ENCODE measurements at places on chromosomes 3 and 15.

DNA sequence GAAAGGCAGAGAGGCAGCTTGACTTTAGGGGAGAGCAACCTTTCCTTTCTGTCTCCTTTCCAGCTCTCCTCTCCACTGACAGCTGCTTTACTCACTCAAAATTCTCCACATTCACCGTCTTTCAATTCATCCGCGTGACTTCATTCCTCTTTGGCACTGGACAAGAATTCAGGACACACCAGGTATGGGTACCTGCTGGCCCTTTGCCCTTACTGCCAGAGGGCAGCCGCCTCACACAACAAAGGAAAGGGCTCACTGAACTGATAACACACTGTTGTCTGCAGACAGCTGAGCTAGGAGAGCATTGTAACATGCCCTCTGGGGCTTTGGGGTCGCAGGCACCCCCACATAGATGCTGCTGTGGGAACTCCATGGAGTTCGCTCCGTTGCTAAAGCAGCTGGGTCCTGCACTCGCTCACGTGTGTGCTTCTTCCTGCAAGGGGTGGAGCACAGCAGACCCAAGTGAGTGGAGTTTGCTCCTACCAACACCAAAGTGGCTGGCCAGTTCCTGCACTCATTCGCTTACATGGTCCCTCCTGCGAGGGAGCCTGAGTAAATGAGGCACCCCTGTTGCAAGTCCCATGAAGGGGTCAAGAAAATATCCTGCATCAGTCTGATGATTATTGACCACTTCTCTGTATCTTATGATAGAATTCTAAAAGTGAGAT, 79.0 kb upstream of the SGO1 start:
- no peak for DNase-seq

GRCh38 chr3:151356794-151357462, 27.6 kb upstream of the P2RY13 start:
- DNase-seq = no peak

DNA sequence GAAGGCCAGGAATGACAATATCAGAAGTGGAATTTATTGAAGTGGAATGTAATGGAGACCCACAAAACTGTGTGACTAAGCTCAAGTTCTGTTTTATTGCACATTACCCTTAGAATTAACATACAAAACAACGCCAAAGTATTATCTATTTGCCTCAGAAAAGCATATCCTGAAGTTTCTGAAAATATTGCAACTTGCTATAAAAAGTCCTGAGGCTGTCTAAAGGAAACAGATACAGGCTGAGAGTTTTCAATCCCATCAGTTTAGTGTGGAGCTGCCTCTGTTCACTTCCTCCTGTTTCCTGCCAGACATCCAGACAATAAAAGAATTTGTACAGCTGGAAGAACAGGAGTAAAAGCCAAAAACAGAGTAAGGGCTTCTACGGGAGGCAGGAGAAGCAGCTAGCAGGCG, 108.8 kb downstream of the FBN1 start:
- no peak for DNase-seq

DNA sequence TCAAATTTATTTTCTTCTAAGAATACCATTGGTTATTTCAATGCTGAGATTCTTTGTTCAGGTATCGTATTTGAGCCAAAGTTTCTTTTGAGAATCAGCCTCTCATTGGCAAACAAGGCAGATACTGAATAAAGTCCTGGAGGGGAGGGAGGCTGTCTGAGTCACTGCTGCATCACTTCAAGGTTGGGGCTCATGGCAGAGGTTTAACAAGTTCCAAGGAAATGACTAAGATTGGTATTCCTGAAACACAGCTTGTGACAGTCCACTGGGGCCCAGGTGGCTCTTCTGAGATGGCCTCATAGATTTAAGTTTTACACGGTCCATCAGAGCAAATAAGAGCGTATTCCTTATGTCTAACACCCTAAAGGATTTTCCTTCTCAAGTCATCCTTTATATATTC, 213.8 kb upstream of the STAC start:
- DNase-seq = no peak

- DNase-seq = no peak
Measured at GRCh38 chr3:140441006-140441405, 236.9 kb upstream of the TRIM42 start.

GRCh38 chr15:77528290-77528967, 104.3 kb downstream of the LINGO1 start:
- DNase-seq = no peak
